ENCODE measurements at places on chromosomes 6 and 20.

DNA sequence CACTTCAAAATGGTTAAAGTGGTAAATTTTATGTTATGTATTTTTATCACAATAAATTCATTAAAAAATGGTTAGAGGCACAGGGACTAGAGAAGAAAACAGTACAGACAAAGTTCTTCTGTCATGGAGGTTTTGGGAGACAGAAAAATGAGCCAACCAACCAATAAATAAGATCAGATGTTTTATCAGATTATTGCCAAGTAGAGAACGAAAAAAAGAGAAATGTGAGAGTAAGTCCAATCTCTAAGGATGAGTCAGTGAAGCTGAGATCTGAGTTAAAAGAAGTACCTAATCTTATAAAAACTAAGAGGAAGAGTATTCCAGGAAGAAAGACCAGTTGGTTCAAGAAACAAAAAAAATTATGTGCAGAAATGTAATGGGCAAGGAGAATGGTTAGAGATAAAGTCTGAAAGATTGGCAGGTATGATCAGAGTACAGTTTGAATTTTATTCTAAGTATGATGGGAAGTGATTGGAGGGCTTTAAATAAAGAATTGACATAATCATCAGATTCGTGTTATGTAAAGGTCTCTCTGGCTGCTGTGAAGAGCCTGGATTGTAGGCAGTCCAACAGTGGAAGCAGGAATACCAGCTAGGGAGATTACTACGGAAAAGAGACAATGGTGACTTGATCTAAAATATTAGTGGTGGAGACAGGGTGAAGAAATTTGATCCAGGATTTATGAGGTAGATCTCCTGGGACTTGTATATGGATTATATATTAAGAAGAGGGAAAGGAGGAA lies 79.6 kb downstream of the RCAN2 start:
- no peaks in the 10 kb centered on the region for H3K36me3 ChIP-seq
- H3K4me1 ChIP-seq = no peaks in the 10 kb centered on the region
- H3K27ac ChIP-seq = no peak overlapping the region
- peaks cover 7% of the 10 kb centered on the region for H3K27me3 ChIP-seq

GRCh38 chr20:5526516-5526915 lies 209.8 kb upstream of the PROKR2 start:
- H3K36me3 ChIP-seq = no peaks in the 10 kb centered on the region
- no peak overlapping the region for H3K4me3 ChIP-seq
- H3K4me1 ChIP-seq = peaks cover 18% of the 10 kb centered on the region

DNA sequence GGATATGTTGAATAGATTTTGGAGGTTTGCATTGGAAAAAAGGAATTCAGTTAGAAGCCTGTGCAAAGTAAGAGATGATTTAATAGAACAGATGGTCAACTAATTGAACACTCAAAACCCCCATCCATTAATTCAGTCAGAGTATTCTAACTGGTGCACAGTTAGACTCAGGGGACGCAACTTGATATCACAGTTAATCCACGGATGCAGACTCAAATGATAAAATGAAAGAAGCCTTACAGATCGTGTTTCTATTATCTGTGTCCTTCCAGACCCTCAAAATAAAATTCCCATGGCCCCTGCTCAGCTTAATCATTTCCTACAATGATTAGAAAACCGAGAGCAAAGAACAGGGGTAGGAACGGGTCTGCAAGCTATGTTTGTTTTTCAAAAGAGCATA lies 45.4 kb upstream of the DTNBP1 start:
- H3K4me1 ChIP-seq = no peaks in the 10 kb centered on the region
- H3K27ac ChIP-seq = no peak overlapping the region
- H3K36me3 ChIP-seq = peaks cover 6% of the 10 kb centered on the region
- H3K4me3 ChIP-seq = no peak overlapping the region
- no peak for DNase-seq
- H3K27me3 ChIP-seq = no peaks in the 10 kb centered on the region

DNA sequence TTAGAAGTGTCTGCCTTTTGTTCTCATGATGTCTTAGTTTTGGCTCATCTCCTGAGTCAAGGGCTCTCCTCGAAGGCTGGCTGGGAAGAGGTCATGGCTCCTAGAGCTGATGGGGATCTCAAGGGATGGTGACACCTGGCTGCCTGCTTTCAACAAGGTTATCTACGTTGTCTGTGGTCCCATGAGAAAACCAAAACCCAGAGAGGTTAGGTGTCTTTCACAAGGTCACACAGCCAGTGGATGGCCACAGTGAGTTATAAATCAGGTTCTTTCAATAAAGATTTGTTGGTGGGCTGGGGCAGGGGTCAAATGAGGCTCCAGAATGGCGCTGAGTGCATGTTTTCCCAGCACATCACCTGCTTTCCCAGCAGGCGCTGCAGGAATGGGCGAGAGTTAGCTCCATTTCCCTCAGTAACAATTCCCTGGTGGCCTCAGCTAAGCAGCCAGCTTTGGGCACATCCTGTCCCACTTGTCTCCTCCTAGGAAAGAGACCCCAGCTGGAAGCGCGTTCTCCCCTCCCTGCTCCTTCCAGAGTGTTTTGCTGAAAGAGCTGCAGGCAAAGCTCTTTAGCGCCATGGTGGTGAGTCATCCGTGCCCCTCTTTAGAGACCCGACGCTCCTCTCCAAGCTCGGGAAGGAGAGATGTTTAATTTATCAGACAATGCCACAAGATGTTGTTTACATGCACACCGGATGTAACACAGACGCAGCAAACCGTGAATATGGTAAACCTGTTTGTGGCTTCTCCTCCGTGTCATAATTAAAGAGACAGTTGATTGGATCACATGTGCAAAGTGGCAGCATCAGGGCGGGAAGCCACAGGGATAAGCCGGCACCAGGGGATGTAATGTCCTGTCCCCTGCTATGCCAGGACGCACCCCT lies 109.7 kb downstream of the LRFN2 start:
- H3K27me3 ChIP-seq = no peaks in the 10 kb centered on the region
- no peak for DNase-seq
- H3K36me3 ChIP-seq = no peaks in the 10 kb centered on the region

GRCh38 chr6:33454009-33454946 lies at the start of gene ZBTB9:
TSS of gene ZBTB9 (plus strand) at chr6:33454576. CDS start at chr6:33455101, 525 bp downstream.
- no peaks in the 10 kb centered on the region for H3K36me3 ChIP-seq
- H3K27me3 ChIP-seq = no peaks in the 10 kb centered on the region
- H3K4me3 ChIP-seq = peak within 1 kb of the TSS; percentile 93
- peak within 1 kb of the TSS; percentile 80 for H3K27ac ChIP-seq
- DNase-seq = peak; percentile 98

DNA sequence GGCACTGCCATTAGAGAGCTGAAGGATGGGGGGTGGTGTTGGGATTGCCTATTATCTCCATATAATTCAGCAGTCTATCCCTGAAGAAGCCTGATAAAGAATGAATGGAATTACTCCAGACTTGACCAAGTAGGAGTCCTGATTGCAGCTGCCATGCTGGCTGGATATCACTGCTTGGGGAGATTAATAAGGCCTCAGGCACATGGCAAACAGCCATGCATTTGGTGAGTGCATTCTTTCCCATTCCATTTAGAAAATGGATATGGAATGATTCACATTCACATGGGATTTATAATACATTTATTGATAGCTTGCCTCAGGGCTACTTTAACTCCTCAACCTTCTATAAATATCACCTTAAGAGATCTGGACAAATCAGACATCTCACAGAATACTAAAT lies 49.6 kb upstream of the HLA-A start:
- peaks cover 9% of the 10 kb centered on the region for H3K4me1 ChIP-seq
- no peaks in the 10 kb centered on the region for H3K27me3 ChIP-seq
- no peak for DNase-seq
- H3K4me3 ChIP-seq = no peak overlapping the region

DNA sequence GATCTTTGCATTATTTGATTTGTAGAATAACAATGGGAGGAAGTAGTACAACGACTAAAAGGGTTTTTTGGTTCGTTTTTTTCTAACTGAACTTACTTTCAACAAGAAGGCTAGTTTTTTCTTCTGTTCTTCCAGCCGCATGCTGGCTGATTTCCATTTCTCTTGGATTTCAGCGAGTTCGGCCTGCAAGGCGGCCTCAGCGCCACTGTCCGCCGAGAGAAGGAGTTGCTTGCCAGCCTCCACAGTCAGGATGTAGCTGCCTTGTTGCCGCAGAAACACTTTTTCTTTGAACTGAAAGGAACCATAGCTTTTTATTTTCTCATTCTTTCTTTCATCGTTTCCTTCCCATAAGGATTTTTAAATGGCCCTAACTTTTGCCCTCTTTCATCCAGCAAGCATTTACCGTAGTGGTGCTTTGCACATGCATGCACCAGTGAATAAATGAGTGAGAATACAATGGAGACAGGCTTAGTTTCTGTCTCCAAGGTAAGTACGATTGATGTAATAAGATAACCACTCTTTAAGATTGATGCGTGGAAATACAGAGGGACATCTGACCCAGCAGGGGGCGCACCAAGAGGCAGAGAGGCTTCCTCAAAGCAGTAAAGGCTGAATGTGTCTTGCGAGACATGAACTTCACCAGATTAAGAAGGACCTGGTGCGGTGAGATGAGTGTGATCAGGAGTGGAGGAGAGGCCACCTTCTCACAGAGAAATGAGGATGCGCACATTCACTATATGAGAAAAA lies 398.8 kb downstream of the ESR1 start:
- no peak for DNase-seq
- no peaks in the 10 kb centered on the region for H3K27me3 ChIP-seq
- peaks cover 8% of the 10 kb centered on the region for H3K4me1 ChIP-seq
- H3K36me3 ChIP-seq = peaks cover 18% of the 10 kb centered on the region

GRCh38 chr6:26420688-26421171 lies 18.7 kb downstream of the BTN3A1 start:
- H3K27me3 ChIP-seq = no peaks in the 10 kb centered on the region
- no peak overlapping the region for H3K4me3 ChIP-seq
- peaks cover 5% of the 10 kb centered on the region for H3K4me1 ChIP-seq
- H3K27ac ChIP-seq = no peak overlapping the region

DNA sequence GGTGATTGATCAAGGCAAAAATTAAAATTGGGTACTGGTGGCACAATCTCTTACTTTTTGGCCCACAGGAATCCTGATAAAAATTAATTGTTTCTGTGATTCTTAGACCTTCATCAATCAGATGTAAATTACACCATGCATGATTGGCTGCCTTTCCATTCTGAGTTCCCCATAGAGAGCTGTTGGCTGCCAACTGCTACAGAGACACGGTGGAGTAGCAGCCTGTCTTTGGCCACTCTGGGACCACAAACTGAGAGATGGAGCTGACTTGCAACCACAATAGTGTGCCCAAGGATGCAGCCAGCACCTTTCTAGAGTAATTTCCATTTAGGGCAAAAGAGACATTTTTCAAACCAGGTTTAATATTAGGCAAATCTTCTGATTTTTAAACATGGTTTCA lies 274.3 kb upstream of the MMS22L start:
- H3K27me3 ChIP-seq = no peaks in the 10 kb centered on the region
- H3K4me1 ChIP-seq = no peaks in the 10 kb centered on the region
- H3K4me3 ChIP-seq = no peak overlapping the region

- no peak overlapping the region for H3K27ac ChIP-seq
- H3K36me3 ChIP-seq = no peaks in the 10 kb centered on the region
- H3K27me3 ChIP-seq = peaks cover 6% of the 10 kb centered on the region
These were observed 43.8 kb downstream of the ISM1 start for GRCh38 chr20:13264907-13265306.

GRCh38 chr20:38126932-38127621 lies 38.0 kb downstream of the TGM2 start:
- no peak for DNase-seq
- H3K4me3 ChIP-seq = no peak overlapping the region
- peaks cover 2% of the 10 kb centered on the region for H3K4me1 ChIP-seq
- H3K27me3 ChIP-seq = no peaks in the 10 kb centered on the region
- no peaks in the 10 kb centered on the region for H3K36me3 ChIP-seq
